Activated CD4-positive, alpha-beta T cell treated with anti-CD3 and anti-CD28 coated beads, Interleukin-2, amount 50 U/mL, for 16 hours (primary cell): ENCODE measurements at places on chromosomes 16 and 17.

GRCh38 chr16:50021544-50021943 lies 3.5 kb upstream of the CNEP1R1 start:
- no peak for DNase-seq

- no peak for DNase-seq
Observed at GRCh38 chr17:39400547-39401411, 647 bp downstream of the FBXL20 start.

GRCh38 chr17:35791681-35792350 lies 3.6 kb downstream of the MMP28 start:
- DNase-seq = no peak

- no peak for DNase-seq
Observed at GRCh38 chr17:32558997-32559650, 72.3 kb downstream of the CDK5R1 start.

GRCh38 chr17:35003778-35004177 lies 23.5 kb downstream of the LIG3 start:
- DNase-seq = no peak

DNA sequence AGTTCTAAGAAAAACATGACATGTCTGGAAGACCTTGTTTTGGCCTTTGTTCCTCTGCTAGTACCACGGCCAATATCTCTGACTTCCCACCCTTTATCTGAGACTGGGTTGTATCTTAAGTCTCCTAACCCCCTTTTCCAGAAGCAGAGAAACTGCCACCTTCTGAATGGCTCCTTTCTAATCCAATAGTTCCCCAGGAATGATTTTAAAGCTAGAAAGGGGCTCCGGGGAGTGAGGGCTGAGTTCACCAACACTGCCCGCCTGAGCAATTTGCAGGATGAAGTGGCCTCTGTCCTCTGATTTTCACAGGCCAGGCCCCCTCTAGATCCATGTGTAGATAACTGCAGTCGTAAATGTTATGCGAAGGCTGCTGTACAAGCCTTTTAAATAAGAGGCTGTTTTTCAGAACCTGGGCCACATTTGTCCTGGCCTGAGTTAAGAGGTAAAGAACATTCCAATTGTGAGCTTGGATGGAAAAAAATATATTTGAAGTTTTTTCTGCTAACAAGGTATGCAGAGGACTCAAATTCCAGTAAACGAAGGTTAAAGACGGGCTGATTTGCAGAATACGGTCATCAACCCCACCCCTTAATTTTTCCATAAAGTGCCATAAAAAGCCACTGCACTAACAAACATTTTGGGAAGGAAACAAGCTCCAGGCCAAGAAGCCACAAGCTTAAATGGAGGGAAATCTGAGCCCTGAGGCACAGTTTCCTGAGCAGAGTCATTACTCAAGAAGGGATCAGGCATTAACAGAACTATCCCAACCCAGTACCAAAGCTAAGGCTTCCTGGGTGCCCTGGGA lies 117.0 kb upstream of the MAF start:
- no peak for DNase-seq

DNA sequence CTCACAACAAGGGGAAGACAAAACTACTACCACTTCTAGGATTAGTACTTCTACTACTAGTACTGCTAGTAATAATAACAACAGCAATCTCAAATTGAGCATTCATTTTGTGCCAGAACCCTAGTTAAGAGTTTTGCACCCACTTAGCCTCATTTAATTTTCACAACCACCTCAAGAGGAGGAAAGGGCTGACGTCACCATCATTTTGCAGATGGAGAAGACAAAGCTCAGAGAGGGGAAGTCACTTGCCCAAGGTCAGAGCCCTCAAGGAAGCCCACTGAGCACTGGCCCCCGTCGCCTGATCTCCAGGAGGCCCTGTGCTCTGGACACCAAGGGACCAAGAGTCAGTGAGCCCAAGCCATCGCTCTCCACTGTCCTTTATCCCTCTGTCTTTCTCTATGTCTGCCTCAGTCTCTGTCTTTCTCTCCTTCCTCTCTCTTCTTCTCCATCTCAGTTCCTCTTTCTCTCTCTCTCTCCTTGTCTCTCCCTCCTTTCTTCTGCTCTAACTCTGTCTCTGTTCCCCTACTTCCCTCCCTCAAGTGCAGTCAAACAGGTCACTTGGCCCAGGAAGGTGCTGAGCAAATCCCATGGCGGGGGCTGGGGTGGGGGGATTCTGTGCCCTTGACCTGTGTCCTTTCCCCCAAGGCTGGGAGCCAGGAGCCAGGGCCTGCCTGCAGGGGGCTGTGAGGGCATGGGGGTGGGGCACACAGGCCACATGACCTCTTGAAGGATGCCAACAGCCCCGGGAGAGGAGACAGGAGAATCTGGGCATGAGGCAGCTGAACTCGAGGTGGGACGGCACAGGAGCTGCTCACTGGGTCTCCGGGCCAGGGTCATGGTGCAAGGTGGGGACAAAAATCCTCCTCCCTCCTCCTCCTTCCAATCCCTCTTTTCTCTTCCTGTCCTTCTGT lies 11.2 kb upstream of the NGFR start:
- DNase-seq = no peak

- no peak for DNase-seq
Observed at GRCh38 chr17:29157310-29157709, 22.9 kb downstream of the MYO18A start.

- DNase-seq = no peak
Observed at GRCh38 chr17:82314727-82315605, 2.4 kb downstream of the CD7 start.

GRCh38 chr16:66899310-66899944 lies 19.1 kb downstream of the PDP2 start:
- no peak for DNase-seq

GRCh38 chr17:59695945-59696681 lies 11.1 kb downstream of the PTRH2 start:
- DNase-seq = no peak

- DNase-seq = peak; percentile 57
Observed at GRCh38 chr17:18257982-18258355, 569 bp downstream of the FLII start.

DNA sequence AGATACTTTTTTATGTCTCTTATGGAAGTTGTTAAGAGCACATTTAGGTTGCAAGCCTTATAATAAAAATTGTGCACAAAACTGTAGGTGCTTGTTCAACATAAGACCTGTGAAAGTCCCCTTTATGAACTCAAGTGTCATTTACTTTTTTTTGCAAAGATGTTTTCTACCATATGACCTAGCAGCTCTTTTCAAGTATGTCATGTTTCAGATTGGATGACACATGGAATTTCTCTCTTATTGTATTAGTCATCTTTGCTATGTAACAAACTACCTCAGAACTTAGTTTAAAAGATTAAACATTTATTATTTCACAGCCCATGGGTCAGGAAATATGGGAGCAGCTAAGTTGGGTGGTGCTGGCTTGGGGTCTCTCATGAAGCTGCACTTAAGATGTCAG lies 57.9 kb downstream of the PHKB start:
- no peak for DNase-seq

DNA sequence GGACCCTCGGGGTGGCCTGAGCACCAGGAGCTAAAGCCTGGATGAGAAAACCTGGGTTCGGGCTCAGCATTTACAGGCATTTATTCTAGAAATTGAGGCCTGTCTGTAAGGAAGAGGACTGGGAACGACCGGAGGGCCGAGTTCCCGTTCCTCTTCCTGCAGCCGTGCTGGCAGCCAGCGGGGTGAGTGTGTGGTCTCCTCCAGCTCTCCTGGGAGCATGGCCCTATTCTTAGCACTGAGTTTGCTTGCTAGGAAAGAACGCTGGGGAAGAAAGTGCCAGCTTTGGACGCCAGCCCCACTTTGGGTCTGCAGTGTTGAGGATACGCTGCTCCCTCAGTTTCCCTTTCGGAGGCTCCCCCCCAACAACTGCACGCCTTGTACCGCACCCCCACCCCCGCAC lies 49.6 kb downstream of the MGAT5B start:
- DNase-seq = no peak

DNA sequence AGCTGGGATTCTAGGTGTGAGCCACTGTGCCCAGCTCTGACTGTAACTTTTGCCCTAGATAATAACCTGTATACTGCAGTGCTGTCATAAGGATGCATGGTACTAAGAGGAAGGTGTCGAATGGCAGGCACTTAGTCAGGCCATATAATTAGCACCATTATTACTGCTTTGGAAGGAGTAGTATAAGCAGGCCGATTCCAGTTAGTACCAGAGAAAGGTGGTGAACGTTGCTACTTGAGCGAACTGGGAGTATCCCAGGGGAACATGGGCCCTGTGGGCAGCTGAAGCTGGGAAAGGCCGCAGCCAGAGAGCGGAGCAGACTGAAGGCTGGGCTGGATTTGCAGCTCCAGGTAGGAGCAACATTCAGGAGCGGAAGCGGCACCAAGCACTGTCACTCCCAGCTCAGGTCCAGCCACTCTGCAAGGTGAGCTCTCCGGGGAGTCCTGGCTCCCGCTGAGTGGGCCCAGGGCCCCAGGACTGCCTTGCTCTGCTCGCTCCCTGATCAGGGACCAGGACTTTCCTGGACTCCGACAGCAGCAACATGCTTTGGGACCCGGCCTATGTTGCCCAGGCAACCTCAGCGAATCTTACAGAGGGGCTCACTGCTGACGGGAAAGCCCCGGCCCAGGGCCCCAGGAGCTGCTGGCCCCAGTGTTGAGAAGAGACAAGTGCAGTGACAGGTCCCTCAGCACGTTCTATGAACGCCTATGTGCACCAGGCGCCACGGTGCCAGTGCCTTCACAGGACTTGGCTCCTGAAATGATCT lies 28.6 kb downstream of the C16orf74 start:
- no peak for DNase-seq

- peak; percentile 51 for DNase-seq
Observed at GRCh38 chr17:48439875-48440505, 10.0 kb upstream of the SKAP1 start.

DNA sequence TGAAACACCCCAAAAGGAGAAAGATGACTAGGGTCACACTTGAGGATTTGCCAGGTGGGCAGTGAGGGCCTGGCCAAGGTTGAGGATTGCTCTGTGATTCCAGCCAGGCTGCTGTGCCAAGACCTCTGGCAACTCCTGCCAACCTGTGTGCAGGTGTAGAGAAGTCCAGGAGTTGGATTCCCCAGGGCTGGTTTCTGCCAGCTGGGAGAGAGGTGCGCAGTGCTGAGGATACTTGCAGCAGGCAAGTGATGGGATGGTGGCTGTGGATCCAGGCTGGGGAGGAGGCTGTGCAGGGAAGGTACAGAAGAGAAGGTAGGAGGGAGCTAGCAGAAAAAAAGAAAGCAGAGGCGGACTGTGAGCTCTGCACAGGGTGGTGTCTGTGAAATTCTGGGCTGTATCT lies 6.6 kb downstream of the RIPOR1 start:
- DNase-seq = no peak

DNA sequence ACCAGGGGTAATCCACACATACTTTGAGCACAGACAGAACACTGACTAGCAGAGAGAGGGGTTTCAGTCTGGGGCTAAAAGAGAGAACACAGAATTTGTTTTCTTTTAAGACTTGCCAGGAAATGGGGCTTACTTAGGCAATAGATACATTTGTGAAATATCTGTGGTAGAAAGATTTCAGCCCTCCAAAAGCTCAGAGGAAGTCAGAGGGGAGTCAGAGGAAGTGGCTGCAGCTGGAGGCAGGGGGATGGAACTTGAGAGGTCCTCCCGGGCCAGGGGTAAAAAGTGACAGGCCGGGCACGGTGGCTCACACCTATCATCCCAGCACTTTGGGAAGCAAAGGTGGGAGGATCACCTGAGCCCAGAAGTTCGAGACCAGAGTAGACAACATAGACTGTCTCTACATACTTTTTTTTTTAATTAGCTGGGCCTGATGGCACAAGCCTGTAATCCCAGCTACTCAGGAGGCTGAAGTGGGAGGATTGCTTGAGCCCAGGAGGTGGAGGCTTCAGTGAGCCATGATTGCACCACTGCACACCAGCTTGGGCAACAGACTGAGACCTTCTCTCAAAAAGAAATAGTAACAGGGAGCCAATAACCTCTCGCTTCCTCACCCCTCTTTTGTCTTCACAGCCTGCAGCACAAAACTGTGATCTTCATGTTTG lies 49.9 kb downstream of the NLRC5 start:
- peak; percentile 73 for DNase-seq

DNA sequence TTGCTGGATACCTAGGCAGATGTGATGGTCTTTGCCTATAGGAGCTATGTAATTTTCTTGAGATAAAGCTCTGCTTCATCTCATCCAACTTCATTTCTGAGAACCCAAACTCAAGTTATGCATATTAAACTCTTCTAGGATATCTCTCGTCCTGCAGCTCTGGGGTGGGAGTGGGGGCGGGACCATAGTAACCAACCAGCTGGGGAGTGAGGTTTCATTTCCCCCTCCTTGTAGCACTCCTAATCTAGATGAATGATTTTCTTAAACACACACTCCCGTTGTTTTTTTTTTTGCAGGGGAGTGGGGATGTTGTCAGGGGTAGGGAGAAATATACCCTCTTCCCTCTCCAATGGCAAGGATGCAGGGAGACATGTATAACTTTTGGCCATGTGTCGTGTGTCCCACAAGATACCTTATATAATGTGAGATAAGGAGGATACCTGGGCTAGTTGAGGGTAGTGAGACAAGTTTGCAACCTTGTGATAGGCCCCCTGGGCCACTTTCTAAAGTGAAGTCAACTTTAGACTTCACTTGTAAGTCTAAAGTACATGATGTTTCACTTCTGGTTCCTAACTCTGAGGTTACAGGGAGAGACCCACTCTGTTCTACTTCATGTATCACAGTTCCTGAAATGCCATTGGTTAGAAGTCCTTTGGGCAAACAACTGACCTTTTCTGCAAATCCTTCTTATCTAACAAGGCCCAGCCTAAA lies 10.5 kb upstream of the HEATR6 start:
- DNase-seq = no peak

- DNase-seq = no peak
Observed at GRCh38 chr17:56096026-56096810, 57.1 kb upstream of the ANKFN1 start.

- DNase-seq = peak; percentile 77
Observed at GRCh38 chr17:6642592-6642991, 1.7 kb downstream of the TXNDC17 start.

DNA sequence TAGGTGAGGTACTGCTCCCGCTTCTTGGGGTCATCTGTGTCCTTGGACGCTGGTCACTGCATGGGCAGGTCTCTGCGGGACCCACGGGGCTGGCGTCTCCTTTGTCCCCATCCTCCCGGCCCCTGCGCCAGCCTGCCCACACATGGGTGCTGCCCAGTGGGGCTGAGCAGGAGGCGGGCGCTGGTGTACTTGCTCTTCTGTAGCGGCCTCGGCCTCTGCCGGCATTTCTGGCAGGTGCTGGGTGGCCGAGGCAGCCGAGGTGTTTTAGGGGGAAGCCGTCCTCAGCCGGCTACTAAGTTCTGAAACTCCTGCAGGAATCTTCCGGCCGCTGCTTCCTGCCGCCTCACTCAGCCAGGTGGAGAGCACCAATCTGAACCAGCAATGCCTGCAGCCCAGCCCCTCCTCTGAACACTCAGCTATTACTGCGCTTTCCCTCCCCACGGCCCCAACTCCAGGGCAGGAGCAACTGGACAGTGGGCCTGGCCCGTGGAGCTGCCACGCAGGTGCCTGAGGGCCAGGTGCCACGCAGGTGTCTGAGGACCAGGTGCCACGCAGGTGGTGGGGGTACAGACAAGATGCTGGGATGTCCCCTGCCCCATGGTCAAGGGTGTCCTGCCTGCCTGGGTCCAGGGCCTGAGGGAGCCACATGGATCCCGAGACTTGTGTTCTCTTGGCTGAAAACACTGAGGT lies 10.0 kb downstream of the DECR2 start:
- no peak for DNase-seq

GRCh38 chr17:6067060-6067459 lies 3.1 kb upstream of the WSCD1 start:
- no peak for DNase-seq
